ENCODE measurements at places on chromosomes 1 and 21. TPM values are rescaled to one million over a fixed set of nuclear protein-coding genes. Genes with fewer than 3 reads are reported as not detected.
A peak's percentile ranks its signal among the peaks of the same experiment; 100 is the strongest.

DNA sequence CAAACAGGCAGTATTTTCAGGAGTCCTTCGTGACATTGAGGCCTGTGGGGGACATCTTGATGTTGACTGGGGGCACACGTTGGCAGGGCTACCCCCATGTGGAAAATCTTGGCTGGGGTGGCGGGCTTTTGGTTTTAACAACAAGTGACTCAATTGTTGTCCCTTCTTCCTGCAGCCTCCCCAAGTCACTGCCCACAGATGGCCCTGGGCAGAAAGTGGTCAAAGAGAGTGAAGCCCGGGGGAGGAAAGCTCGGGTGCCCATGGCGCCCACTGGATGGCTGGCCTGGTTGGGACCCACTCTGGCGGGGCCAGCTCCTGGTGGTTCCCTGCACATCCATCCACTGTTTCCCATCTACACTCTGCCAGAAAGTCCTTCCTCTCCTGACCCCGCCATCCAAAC, 24.6 kb upstream of the ZNF648 start:
- no peak for DNase-seq

DNA sequence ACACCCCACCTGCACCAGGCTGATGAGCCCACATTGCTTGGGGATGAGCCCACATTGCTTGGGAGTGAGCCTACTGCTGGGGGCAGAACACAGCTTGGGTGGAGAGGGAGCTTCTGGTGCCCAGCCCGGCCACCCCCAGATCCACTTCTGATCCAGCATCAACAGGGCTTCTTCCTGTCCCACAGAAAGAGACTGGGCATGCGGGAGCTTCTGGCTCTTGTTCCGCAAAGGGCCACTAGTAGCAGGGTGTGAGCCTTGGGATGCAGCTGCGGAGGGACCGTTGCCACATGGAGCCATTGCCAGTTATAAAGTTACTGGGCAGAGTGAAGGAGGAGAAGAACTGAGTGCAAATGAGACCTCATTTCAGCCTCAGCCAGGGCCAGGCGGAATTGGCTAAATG, 36.3 kb downstream of the PKP1 start:
- no peak for DNase-seq

- DNase-seq = no peak
These were observed 109.2 kb downstream of the FAM78B start for GRCh38 chr1:166057650-166058049.

- DNase-seq = no peak
These were observed 1.5 kb upstream of the PTP4A2 start for GRCh38 chr1:31939484-31940329.

- DNase-seq = no peak
These were observed 73.1 kb upstream of the PRDX6 start for GRCh38 chr1:173403996-173404395.

GRCh38 chr1:57272150-57272549, 151.7 kb downstream of the DAB1 start:
- DNase-seq = no peak

- DNase-seq = no peak
These were observed 53.9 kb downstream of the PRSS38 start for GRCh38 chr1:227869279-227869842.

GRCh38 chr1:109399326-109399957, 1.7 kb upstream of the SORT1 start:
- peak; percentile 43 for DNase-seq

DNA sequence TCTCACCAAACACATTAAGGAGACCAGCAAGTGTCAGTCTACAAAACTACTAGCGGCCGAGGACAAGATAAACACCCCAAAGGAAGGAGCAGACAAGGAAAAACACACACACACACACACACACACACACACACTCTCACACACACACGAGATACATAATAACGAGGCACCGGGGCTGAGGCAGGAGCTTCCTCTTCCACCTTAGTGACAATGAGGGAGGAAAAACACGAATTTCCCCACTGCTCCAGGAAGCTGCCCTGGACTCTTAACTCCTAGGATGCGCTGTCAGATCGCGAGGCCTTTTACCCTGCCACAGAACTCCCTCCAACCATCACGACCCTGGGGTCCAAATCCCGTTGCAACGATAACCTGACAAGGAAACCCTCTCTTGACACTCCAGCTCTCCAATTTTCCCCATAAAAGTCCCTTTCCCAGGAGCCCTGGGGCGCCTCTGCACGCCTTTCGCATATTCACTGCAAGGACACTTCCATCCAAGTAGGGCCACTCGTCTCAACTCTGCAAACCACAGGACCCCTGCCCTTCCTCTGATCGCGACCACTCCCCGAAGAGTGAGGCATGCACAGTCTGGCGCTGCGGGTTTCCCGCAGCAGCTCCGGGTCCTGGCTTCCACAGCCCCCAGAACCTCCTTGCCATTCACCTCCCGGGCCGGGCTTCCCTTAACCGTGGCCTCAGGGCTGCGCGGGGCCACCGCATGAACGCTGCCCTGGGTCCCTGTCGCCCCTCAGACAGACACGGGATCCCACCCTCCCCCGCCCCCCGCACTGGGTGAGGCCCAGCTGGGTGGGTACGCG, 581 bp downstream of the ETV3 start:
- DNase-seq = no peak

GRCh38 chr1:159091180-159091560, 14.6 kb upstream of the AIM2 start:
- DNase-seq = no peak

- DNase-seq = no peak
These were observed 426 bp downstream of the VSIG8 start for GRCh38 chr1:159862031-159862430.

DNA sequence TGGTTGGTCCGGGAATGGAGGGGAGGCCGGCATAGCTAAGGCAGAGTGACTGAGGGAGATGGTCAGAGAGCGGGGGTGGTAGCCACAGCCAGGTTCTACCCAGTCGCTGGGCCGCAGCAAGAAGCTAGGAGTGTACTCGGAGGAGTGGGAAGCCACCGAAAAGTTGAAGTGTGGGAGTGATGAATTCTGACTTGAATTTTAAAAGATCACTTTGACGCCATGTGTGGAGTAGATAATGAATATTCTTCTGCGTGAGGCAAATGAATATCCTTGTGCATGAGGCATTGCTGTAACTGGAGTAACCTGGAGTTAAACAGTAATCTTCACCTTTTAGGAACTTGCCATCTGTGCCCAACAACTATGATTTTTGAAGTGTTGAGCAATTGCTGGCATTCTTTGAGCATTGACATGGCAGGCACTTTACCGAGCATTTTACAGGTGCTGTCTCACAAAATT, 6.9 kb downstream of the CTPS1 start:
- no peak for DNase-seq

GRCh38 chr1:186739515-186739914, 59.3 kb upstream of the PTGS2 start:
- no peak for DNase-seq

DNA sequence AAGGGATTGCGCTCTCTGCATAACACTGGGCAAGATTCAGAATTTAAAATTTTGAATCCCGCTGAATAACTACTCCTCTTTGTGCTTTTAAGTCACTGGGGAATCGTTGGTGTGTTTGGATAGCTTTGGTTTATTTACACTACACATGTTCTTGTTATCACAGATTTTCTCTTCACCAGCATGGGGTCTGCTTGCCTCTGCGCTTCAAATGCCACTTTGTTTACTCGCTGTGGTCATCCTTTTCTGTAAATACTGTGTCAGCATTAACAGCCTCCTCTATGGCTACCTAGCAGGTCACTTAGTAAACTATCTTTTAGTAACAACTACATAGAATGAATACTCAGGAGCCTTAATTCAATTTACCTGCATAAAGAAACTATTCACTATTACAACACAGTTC, 14.4 kb upstream of the KCNH1 start:
- no peak for DNase-seq

GRCh38 chr1:185733818-185734735, at the start of gene HMCN1:
Gene HMCN1, plus strand, starts transcription at chr1:185734391. Its CDS starts 389 bp downstream, at chr1:185734780.
- DNase-seq = peak; percentile 86

- no peak for DNase-seq
These were observed 345 bp upstream of the ALDH9A1 start for GRCh38 chr1:165698761-165699052.

- DNase-seq = peak; percentile 13
These were observed 48.0 kb downstream of the GPR161 start for GRCh38 chr1:168088511-168089325.

DNA sequence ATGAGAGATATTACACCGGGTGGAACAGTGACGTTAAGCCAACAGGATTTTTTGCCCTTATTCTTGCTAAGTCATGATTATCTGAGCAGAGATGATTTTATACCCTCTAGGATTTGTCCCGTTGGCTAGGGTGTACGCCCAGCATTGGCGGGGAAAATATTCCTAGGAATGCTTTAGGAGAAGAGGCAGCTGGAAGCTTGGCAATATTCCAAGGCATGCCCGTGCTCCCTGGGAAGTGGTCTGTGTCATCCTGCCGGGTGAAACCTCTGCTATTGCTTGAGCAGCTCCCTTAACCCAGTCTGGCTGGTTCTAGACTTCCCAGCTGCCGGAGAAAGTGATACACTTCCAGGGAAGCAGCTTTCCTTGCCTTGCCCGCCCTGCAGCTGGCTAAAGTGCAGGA, 16.2 kb downstream of the CHRNB2 start:
- DNase-seq = no peak

GRCh38 chr1:112431038-112431437, 35.0 kb downstream of the CTTNBP2NL start:
- no peak for DNase-seq

GRCh38 chr1:107467286-107467685, 326.4 kb downstream of the NTNG1 start:
- DNase-seq = no peak

- DNase-seq = no peak
These were observed 916.7 kb upstream of the B3GALT2 start for GRCh38 chr1:194103101-194103500.

DNA sequence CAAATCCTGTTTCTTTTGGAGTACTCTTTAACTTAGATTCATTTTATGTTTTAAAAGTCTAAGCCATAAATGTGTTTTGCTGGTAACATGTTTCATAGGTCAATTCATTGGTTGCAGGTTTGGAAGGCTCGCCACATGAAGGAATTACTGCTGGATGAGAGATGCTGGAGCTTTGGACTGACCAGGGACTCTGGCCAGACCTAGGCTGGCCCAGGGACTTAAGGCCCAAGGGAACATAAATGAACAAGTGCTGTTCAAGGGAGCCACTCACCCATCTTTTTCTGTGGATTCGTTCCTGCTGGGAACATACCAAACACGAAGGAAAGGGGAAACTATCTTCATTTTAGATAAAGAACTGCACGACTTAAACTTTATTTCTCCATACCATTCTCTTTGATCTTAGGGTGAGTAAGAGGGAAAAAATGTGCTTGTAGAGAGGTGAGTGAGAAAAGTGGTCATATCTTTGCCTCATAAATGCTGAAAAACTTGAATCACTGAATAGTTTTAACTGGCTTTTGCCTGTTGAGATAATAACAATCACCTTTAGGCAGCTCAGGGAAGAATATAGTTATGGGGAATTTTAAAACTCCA, 15.3 kb upstream of the SHCBP1L start:
- DNase-seq = no peak

- peak; percentile 12 for DNase-seq
These were observed 239.0 kb upstream of the ZP4 start for GRCh38 chr1:238129677-238130076.

DNA sequence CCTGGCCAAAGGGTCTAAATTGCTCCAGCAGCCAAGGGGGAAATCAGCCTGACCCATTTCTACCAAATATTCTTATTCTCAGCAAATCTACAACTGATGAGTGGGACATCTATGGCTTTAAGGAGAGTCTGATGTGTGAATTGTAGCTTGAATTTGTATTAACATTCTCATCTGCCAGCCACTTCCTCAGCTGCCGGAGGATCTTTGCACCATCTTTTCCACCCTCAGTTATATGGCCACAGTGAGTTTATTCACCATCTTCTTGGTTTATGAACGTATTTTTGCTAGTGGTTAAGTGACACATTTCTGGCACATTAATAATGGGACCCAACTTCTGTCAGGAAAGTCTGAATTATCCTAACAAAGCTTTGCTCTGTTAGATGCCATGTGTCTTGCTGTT, 69.6 kb downstream of the COLGALT2 start:
- no peak for DNase-seq

- DNase-seq = no peak
These were observed 50.2 kb upstream of the DNAH14 start for GRCh38 chr1:224879162-224879803.

- DNase-seq = peak; percentile 8
These were observed 37.8 kb downstream of the CDCP2 start for GRCh38 chr1:54114955-54115354.

GRCh38 chr1:39214998-39215873, 10.7 kb downstream of the MACF1 start:
- no peak for DNase-seq

- DNase-seq = no peak
These were observed 22.3 kb downstream of the KNCN start for GRCh38 chr1:46529031-46529630.

DNA sequence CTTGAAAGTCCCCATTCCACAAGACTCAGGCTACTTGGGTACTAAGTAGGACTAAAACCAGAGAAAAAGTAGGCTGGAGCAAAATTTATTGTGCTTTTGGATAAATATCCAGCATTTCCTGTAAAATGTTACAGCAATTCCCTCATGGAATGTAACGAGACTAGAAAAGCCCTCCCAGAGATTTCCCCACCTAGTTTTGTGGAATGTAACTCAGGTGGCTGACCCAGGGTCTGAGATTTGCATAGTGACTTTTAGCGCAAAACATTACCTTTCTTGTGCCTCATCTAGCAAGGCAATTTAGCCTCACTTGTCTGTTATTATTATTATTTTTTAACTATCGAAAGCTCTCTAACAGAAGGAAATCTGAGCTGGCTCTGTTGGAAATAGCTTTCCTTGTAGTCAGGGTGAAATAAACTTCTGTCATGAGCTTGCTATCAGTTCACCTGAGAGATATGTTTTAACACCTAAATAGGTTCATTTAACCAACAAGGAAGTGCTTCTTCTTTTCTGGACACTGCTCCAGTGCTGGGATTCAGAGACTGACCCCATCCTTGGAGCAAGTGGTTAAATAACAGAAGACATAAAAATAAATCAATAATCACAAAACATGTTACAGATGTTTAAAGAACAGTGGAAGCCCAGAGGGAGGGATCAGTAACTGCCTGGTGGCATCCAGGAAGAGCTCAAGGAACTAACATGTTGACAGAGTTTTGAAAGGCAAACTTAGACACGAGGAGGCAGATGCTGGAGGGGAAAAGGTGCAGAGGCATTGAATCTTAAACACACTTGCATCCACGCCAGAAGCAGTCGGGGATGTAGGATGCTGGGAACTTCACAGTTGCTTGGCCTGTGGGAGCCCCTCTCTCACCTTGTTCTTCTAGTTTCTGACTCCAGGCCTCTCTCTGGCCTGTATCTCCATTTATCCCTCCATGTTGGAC, 68.3 kb upstream of the RHOU start:
- DNase-seq = no peak

GRCh38 chr1:22258698-22259097, 115.8 kb upstream of the WNT4 start:
- DNase-seq = no peak

The ADCY10 gene
- total RNA-seq = 0.67 TPM

The BCAS2 gene
- total RNA-seq = 50.0 TPM

The ST3GAL3 gene
- total RNA-seq = 19.8 TPM

The PPIAL4G gene
- not detected for total RNA-seq

The ATP6V0B gene
- total RNA-seq = 237 TPM

The TRIM58 gene
- total RNA-seq = 0.04 TPM

The OR6K3 gene
- not detected for total RNA-seq

The NHLH1 gene
- total RNA-seq = 0.21 TPM

The S100A3 gene
- 0.30 TPM for total RNA-seq

The QSOX1 gene
- total RNA-seq = 133 TPM

The SMIM1 gene
- total RNA-seq = 5.0 TPM
